NCI-H748 treated with DMSO at 0.1 percent for 48 hours (cell line): ENCODE measurements at places on chromosomes 2 and 18.
A peak's percentile ranks its signal among the peaks of the same experiment; 100 is the strongest.

GRCh38 chr2:121071034-121071504 is 213.9 kb downstream of the TFCP2L1 start:
- DNase-seq: peak; percentile 5

DNA sequence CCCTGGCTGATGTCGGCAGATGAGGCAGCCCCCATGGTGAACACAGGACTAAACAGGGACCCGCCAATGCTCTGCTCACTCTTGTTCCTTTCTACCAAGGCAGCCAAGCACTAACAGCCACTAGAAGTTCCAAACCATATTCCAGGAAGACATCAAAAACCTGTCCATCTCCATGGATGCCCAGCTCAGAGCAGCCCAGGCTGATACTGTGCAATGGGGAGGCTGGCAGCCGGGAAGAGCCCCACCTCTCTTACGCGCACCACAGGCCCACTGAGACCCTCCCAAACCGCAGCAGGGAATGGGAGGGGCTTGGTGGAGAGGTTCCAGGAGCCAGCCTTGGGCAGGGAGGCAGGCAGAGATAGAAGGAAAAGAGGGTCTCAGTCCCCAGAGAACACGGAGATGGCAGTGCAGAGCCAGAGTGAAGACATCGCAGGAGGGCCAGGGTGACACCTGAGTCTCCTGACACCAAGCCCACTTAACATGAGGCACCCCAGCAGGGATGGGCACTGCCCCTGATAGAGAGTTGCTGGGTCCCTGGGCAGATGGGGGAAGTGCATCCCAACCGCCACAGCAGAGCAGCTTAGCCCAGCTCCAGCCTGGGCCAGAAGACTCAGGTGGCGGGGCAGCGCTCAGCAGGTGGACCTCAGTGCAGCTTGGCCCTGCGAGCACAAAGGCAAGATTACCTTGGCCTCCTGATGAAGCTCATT is 3.4 kb downstream of the HS6ST1 start:
- no peak for DNase-seq

DNA sequence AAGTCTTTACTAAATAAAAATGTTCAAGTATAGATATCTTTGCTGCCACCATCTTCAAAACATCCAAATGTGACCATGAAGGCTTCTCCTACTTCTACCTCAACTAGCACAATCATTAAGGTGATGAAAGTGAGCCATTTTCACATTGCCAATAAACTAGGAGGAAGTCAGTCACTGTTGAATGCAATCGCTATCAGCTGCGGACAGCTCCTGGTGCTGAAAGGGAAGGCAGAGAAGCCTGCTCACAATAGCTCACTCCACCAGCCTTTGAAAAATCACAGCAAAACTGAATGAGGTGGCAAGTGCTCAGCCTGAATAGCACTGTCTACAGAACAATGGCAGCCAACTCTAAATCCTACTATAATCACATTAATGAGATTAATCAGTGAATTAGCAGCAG is 2.2 kb downstream of the MYT1L start:
- peak; percentile 80 for DNase-seq

GRCh38 chr18:48921305-48922225 is 29.2 kb downstream of the SMAD7 start:
- DNase-seq: no peak

DNA sequence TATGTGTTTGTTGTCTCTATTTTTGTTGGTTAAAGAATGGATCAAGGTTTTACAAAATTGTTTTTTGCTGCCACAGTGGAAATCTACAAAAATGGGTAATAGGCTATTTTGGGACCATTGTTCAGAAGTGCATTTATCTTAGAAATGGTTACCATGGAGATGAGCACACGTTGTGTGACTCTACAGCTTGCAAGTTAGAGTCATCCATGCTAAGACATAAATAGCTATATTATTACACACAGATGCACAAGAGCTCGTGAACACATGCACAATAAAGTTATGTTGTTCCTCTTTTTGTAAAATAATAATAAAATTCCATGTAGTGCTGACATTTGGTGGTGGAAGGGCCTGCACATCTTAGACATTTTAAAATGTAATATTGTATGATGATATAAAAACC is 15.5 kb upstream of the DUSP19 start:
- DNase-seq: no peak

GRCh38 chr2:231761735-231762134 is 19.3 kb downstream of the PDE6D start:
- no peak for DNase-seq
